ENCODE measurements at places on chromosomes 1 and 21. TPM values are rescaled to one million over a fixed set of nuclear protein-coding genes. Genes with fewer than 3 reads are reported as not detected.

DNA sequence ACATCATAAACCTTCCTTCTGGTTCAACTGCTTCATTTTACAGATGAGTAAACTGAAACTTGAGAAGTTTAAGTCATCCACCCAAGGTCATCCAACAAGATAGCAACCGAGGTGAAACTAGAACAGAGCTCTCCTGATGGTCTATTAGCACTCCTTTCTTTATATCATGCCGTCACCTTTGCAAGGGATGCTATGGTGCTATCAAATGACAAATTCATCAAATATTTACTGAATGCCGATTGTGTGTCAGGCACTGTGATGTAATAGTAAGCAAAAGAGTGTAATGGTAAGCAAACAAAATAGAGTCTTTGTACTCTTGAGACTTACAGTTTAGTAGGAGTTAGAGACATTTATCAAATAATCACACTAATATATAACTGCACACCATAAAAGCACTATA, 14.0 kb upstream of the SGIP1 start:
- DNase-seq: no peak

DNA sequence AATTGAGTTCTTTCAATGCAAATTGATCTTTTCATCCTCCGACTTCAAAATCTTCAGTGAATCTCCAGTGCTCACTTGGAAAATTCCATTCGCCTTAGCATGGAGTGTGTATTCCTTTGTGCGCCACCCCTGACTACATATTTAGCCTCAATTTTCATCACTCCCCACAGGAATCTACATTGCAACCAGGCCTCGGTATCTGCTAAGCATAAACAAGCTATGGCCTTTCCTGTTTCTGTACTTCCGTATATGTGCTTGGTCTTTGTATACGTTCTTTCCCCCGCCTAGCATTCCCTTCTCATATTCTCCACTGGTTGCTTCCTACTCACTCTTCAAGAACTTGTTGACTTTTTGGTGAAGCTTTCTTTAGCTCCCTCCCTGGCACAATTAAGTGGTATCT, 470.8 kb downstream of the LMO4 start:
- no peak for DNase-seq

GRCh38 chr1:11746092-11746491, 10.2 kb downstream of the AGTRAP start:
- DNase-seq: no peak

DNA sequence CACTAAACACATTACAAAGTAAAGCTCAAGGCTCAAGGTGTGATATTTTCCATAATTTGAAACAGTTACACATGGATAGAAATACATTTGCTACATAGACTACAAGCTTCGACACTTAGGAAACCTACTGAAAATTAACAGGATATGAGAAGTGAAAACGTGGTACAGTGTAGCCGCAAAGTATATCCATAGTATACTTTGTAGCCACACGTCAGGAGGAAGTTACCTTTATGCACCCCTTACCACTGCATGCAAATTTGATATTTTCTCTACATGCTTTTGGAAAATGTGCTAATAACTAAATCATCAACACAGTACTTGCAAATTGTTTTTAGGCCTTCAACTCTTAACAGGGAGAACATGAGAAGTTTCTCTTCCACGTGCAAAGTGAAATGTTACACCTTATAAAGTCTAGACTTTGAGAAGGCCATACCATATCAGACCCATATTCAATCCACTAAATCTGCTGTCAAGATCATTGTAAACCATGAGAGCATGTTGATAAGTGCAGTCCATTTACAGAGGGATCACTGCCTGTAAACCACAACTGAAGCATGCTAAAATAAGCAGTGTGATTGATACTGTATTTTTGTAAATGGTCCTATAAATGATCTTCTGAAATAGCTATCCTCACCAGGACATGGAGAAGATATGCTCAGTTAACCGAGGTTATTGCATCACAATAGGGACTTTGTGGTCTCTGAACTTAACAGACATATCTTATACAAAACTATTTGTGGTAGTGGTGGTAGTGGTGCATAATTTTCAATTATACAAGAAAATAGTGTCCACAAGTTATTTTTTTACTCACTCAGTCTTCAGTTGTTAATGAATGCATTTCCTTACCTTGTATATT, 64.7 kb downstream of the VAV3 start:
- no peak for DNase-seq

FAM3B gene
- total RNA-seq: 5.7 TPM

CELA2A gene
- not detected for total RNA-seq

OR2T29 gene
- total RNA-seq: not detected

DNA sequence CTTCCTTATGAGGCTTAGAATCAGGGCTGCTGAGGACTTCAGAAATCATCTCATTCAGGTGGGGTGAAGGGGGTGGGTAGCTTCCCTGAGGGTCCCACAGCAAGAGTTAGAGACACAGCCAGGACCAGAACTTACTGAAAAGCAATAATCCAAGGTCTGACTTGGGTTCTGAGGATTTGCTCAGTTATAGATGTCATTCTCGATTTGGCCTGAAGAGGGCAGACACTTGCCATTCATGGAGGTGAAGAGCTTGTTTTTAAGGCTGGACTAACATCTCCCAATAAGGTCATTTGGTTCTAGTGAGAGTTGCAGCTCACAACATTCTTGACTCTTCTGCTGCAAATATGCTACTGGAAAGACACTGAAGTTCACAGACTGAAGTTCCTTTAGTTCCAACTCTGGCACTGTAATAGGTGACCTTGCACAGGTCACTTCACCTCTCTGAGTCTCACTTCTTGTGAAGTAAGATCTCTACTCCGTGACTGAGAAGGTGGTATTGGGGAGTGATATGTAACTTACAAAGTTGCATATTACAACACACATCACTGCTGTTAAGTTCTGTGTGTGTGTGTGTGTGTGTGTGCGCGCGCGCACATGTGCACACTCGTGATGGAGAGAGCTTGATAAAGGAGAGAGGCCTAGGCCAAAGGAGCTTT, 69.8 kb upstream of the DIRAS3 start:
- DNase-seq: peak; percentile 41

S100B gene
- total RNA-seq: 31.8 TPM

DNA sequence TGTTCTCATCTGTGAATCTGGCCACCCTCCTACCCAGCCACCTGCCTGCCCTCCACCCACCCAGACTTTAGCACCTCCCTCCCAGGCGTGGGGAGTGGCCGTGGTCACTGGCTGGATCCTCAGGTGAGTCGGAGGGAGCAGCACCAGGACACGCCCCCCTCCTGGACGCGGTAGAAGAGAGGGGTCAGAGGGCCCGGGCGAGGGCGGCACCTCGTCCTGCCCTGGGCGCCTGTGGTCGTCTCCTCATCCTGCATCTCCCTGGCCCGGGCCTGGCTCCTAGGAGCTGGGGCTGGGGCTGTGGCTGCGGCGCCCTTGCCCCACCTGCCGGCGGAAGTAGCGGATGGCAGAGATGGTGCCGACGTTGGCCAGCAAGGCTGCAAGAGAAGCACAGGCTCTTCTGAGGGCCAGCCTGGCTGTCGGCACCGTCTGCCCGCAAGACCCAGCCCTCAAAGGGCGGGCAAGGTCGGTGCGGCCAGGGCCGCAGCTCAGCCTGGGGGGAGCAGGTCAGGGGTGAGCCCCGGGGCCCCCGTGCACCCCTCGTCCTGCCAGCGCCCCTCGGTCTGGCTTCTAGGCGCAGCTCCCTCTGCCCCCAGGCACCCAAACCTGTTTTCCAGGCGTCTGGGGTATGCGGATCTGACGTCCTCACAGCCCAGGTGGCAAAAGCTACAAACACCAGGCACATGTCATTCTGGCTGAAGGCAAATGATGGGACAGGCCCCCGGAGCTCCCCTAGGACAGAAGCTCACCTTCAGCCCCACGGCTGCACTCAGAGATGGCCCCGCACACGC, 5.8 kb downstream of the PERM1 start:
- peak; percentile 67 for DNase-seq

GRCh38 chr21:45506836-45507522, 35.3 kb downstream of the SLC19A1 start:
- no peak for DNase-seq

DNA sequence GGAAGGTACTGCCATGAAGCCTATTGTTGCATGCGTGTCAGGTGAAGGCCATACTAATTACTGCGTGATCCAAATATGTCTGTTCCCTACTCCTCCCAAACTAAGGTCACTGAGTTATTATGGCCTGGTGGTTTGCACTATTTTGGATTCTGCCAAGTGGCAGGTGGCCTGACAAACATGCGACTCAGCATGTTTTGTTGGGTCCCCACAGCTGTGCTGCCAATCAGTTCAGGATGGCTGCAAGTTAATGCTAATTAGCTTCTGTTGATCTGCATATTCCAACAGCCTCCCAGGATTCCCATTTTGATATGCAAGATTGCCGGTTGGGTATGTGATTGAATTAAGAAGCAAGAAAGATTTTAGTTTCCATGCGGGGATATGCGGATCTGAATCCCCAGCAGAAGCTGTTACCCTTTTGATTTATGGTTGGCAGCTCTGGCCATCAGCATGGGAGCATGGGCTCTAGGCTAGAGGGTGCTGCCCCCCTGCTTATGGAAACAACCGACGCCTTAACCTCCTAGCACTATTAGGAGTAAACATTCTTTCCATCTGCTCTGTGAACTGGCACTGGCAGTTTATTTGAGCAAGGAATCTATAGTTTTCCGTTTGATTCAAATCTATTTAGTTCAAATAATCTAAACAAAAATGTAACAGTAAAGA, 429.8 kb upstream of the C1orf87 start:
- no peak for DNase-seq

RUNX3 gene
- 3.3 TPM for total RNA-seq

DNA sequence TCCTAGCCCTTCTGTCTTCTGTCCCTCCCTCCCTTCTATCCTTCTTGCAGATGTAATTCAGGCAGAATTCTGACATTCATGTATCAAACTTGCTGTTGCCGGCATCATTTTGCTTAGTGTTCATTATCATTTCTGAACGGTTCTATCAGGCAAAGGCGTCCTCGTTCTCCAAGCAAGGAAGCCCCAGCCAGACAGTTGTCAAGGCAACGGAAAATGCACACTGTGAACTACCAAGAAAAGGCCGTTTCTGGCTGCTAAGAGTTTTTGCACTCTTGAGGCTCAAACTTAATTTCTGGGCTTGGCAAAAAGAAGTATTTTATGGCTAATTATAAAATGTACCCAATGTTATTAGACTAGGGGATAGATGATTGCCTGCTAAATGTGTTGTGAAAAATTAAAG, 164.7 kb upstream of the KCNJ15 start:
- DNase-seq: no peak

DNA sequence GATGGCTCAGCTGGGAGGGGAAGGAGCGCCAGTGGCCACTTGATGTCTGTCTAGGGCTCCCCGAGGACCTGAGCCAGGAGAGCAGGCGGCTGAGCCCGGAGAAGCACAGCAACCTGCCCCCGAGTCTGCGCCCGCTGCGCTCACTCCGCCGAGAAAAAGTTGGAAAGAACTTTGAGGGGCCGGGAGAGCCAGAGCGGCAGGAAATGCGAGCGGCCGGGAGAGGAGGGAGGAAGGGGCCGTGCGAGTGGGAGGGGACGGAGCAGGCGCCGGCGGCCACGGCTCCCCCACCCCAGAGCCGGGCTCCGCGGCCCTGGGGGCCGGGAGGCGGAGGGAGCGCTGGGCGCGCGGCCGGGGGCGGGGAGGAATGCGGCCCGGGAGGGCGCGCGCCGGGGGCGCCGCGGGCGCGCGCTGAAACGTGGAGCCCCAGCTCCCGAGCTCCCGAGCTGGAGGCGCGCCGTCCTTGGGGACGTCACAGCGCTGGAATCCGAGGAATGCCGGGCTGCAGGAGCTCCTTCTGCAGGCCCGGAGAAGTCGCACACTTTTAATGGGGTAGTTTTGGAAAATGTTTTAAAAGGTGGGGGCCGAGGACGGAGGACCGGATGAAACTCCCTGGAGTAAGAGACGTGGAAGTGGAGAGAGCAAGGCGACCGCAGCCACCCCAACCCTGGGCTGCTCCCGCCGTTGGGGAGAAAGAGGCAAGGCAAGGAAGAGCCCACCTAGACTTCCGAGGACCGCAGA, at the start of gene PTPN14:
PTPN14 (minus strand) TSS at position 167 of the 738 bp plus-strand sequence. CDS start 86,799 bp downstream, outside the sequence.
- peak; percentile 82 for DNase-seq

GRCh38 chr21:8988696-8989095, 1532.7 kb upstream of the TPTE start:
- DNase-seq: no peak

DNA sequence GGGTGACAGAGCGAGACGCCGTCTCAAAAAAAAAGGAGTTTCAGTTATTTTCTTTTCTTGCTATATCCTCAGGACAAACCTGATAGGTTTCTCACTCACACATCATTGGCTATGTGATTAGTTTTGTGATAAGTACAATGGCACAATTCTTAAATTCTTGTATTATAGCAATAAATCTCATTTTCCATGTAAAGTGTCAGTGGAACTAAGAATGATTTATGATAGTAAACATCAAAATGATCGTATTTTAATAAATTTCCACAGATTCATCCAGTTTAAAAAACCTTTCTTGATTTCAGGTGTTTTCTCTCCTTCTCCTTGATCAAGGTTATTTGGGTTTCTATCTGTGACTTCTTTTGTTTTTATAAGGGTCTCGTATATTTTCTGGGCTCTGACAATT, 3.5 kb downstream of the DNAJC28 start:
- DNase-seq: no peak

DNA sequence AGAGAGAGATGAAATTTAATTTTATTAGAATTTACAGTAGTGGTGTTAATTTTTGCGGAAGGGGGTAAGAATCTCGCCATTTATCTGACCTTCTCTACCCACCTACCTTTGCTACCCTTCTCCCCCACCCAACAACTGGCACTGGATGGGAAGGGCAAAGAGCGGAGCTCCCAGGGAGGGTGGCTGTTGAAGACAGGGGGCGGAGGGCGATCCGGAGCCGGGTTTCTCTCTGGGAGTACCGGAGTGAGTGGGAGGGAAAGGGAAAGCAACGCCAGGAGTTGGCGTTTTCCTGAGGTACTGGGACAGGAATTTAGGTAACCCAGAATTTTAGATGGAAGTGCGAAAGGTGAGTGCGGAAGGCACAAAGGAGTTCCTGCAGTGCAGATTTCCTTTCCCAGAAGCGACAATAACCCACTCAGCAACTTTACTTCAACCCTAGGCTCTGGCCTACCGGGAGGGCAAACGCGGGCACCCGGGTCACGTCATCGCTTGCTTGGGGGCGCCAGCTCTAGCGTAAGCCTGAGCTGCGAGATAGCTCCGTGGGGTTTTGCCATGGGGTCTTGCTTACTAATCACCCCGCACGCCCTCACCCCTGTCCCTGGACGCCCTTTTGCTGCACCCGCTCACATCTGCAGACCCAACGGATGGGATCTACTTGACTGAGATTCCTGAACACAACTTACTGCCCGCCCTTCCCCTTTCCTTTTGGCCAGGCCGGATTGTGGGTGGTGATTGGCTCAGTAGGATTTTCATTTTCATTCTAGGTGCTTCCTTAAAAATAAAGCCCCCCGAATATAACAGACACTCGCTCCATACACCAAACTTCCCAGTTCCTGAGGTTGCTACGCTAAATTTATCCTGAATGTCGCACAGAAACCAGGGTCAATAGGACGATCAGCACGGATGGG, 413.0 kb upstream of the ESRRG start:
- no peak for DNase-seq

LCE1E gene
- not detected for total RNA-seq

DNA sequence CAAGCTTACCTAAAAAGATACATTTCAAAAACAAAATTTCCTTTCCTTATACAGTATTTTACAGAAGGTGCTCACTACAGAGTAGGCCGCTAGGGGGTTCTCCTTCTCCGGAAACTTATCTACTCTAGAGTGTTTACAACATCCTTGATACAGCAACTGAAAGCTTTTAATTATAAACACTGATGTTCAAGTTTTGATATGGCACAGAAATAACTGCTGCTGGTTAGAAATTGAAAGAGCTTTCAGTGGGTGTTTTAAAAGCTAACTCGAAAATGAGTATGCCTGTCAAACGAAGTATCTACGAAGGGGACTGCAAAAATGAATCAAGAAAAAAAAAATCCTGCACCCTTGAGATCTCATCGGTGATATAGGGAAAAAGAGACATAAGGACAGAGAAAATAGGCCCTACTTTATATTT, 1.0 kb downstream of the YOD1 start:
- peak; percentile 72 for DNase-seq
